ENCODE measurements at places on chromosomes 1 and 21. TPM values are rescaled to one million over a fixed set of nuclear protein-coding genes. Genes with fewer than 3 reads are reported as not detected.

DNA sequence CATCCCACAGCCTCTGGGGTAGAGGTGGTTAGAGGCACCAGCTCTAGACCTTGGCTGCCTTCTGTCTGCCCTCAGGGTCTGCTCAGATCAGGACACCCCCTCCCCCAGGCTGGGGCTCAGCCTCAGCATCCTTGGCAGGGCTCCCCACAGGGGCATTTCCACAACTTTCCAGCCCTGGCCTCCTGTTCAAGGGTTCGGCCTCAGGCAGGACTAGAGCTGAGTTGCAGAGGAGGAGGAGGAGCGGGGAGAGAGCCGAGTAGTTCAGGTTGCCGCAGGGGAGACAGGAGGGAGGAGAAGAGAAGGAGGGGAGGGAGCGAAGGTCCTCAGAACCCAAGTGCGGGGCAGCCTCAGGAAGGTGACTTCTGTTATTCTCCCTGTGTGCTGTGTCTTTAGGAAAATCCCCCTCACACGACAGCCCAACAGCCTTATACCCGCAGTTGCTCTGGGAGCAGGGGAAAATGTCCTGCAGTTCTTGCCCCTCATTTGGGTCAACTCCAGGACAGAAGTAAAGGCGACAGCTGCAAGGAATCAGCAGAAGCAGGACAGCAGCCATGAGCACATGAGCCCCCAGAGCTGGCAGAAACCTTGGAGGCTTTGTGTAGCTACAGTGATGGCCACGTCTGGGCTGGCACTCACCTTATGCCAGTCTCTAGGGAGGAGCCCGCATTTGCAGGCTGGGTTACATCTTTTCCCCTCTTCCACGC lies 46.5 kb upstream of the TENT5B start:
- H3K36me3 ChIP-seq, result no peaks in the 10 kb centered on the region
- H3K4me1 ChIP-seq, result no peaks in the 10 kb centered on the region
- H3K27me3 ChIP-seq, result no peaks in the 10 kb centered on the region
- DNase-seq, result no peak
- H3K27ac ChIP-seq, result no peak overlapping the region

DNA sequence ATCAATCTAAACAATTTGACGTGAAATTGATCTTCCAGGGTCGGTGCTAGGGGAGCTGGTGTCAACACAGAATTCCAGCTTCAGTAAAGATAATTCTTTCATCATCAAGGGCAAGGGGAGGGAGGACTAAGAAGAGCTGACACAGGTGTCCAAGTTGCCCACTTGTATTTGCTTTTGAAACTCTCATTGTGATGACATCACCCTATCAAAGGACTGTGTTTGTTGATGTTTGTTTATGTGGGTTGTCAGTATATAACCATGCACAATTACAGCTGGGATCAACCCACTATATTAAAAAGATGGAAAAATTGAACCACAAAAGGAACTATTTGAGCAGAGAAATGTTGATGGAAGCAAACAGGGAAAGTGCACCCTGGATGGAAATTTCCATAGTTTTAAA lies 48.8 kb downstream of the ZC3H11B start:
- H3K27ac ChIP-seq, result no peak overlapping the region
- no peaks in the 10 kb centered on the region for H3K36me3 ChIP-seq
- H3K27me3 ChIP-seq, result no peaks in the 10 kb centered on the region

- no peak overlapping the region for H3K27ac ChIP-seq
- no peaks in the 10 kb centered on the region for H3K4me1 ChIP-seq
- H3K36me3 ChIP-seq, result no peaks in the 10 kb centered on the region
- H3K4me3 ChIP-seq, result no peak overlapping the region
- no peaks in the 10 kb centered on the region for H3K27me3 ChIP-seq
Measured at GRCh38 chr1:228969953-228970800, 234.9 kb downstream of the RHOU start.

DNA sequence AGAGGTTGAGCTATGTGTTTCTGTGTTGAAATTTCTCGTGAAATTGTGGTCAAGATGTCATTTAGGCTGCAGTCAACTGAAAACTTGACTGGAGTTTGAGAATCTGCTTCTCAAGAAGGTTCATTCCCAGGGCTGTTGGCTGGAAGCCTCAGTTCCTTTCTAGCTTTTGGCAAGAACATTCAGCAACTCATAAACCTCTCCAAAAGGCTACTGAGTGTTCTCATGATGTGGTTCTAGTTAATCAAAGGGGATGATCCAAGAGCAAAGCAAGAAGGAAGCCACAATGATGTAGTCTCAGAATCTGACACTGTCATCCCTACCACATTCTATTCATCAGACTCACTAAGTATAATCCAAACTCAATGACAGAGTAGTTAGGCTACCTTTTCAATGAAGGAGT lies 66.6 kb downstream of the SPATA6 start:
- no peaks in the 10 kb centered on the region for H3K4me1 ChIP-seq
- peaks cover 1% of the 10 kb centered on the region for H3K36me3 ChIP-seq
- no peaks in the 10 kb centered on the region for H3K27me3 ChIP-seq
- no peak overlapping the region for H3K4me3 ChIP-seq
- no peak for DNase-seq

Gene LSM10
- 56.5 TPM for total RNA-seq

Gene LRRN2
- not detected for total RNA-seq

DNA sequence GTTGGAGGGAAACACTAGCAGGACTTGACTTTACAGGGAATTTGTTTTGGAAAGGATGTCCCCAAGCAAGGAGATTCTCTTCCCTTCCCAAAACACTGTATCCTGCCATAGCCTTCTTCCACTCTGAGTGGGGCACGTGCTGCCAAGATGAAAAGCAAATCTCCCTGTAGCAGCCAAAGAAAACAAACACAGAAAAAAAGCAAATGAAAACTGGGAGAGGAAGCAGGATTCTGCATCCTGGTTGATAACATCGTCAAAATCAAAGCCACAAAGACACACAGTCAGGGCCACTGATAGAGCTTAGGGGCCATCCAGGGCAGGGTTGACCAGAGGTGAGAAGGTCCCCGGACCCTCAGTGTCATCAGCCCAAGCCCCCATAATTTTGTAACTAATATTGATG lies 16.0 kb upstream of the MTARC2 start:
- H3K4me3 ChIP-seq, result no peak overlapping the region
- H3K4me1 ChIP-seq, result no peaks in the 10 kb centered on the region
- no peak for DNase-seq
- no peaks in the 10 kb centered on the region for H3K36me3 ChIP-seq

All from activated T-cell treated with anti-CD3 and anti-CD28 coated beads, Interleukin-2, amount 50 U/mL, for 72 hours (primary cell).